Ascending aorta (tissue), 2 donors: ENCODE measurements at places on chromosomes 7 and 10.
A peak's percentile ranks its signal among the peaks of the same experiment; 100 is the strongest.

- H3K27me3 ChIP-seq, result no peaks in the 10 kb centered on the region
- no peaks in the 10 kb centered on the region for H3K4me1 ChIP-seq
- no peak for DNase-seq
- H3K36me3 ChIP-seq, result peaks cover 8% of the 10 kb centered on the region
- no peak overlapping the region for H3K4me3 ChIP-seq
- no peak overlapping the region for H3K27ac ChIP-seq
Observed at GRCh38 chr7:2719007-2719406, 31.0 kb downstream of the AMZ1 start.

- no peaks in the 10 kb centered on the region for H3K4me1 ChIP-seq
- no peaks in the 10 kb centered on the region for H3K36me3 ChIP-seq
- no peak for DNase-seq
- no peak overlapping the region for H3K4me3 ChIP-seq
- H3K27ac ChIP-seq, result no peak overlapping the region
Observed at GRCh38 chr10:74612195-74612594, 214.2 kb upstream of the KAT6B start.

DNA sequence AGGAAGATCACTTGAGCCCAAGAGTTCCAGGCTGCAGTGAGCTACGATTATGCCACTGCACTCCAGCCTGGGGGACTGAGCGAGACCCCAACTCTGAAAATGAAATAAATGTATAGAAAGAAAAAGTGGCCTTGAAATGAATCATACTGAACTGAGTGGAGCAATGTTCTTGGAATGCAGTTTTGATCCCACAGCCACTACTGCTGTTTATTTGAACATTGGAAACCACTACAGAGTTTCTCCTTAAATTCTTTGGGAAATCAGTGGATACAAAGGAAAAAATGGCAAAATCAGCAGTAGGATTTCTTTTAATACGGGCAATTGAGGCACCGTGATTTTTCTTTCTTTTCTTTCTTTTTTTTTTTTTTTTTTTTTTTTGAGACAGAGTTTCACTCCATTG lies 637.4 kb downstream of the GALNT17 start:
- H3K4me1 ChIP-seq, result no peaks in the 10 kb centered on the region
- H3K27me3 ChIP-seq, result no peaks in the 10 kb centered on the region
- no peak overlapping the region for H3K4me3 ChIP-seq

DNA sequence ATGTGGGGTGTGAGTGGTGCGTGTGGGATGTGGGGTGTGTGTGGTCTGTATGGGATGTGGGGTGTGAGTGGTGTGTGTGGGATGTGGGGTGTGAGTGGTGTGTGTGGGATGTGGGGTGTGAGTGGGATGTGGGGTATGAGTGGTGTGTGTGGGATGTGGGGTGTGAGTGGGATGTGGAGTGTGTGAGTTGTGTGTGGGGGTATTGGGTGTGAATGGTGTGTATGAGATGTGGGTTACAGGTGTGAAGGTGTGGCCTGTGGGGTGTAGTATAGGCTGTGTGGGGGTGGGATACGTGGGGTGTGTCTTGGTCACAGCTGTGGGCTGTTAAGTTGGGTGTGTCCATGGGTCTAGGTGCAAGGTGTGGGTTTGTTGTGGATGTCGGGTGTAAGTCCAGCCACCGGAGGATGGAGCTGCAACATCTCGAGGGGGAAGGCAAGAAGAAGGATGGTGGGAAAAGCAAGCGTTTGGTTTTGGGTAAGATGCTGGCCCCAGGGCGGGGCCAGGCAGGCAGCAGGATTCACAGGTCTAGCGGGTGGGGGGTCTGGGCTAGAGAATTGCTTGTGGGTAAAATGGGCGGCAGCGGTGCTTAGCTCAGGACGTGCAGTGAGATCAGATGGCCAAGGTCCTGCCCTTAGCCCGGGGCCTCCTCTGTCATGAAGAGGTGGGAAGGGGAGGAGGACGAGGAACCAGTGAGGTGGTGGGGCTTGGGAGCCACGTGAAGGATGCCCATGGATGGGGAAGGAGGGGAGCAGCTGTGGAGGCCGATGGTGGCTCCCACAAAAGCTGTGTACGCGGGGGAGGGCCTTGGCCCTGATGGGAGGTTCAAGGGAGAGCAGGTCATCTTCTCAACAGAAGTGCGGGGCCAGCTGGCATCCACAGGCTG lies 60.1 kb downstream of the CFAP46 start:
- H3K36me3 ChIP-seq, result no peaks in the 10 kb centered on the region
- no peaks in the 10 kb centered on the region for H3K27me3 ChIP-seq
- no peak overlapping the region for H3K4me3 ChIP-seq

DNA sequence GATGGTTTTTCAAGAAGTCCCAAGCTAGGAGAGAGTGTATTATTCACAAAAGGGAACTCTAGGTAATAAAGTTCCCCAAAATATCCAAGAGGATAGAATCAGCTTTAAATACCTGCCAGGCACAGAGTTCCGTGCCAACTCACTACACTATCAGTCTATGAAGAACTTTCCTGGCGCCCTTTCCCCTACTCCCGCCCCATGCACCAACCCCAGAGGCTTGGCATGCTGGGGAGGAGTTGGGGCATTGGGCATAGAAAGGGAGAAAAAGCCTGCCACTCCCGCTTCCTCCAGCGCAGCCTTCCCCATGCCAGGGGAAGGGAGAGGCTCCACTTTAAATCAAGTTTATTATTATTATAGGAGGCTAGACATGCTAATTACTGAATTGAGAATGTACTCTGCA lies 54.9 kb downstream of the ZNF800 start:
- no peaks in the 10 kb centered on the region for H3K27me3 ChIP-seq
- no peaks in the 10 kb centered on the region for H3K4me1 ChIP-seq
- H3K4me3 ChIP-seq, result no peak overlapping the region
- no peak for DNase-seq
- no peaks in the 10 kb centered on the region for H3K36me3 ChIP-seq

GRCh38 chr7:37943905-37944736 lies 23.7 kb downstream of the EPDR1 start:
- H3K27ac ChIP-seq, result no peak overlapping the region
- peaks cover 1% of the 10 kb centered on the region for H3K36me3 ChIP-seq
- no peak overlapping the region for H3K4me3 ChIP-seq
- no peaks in the 10 kb centered on the region for H3K4me1 ChIP-seq

DNA sequence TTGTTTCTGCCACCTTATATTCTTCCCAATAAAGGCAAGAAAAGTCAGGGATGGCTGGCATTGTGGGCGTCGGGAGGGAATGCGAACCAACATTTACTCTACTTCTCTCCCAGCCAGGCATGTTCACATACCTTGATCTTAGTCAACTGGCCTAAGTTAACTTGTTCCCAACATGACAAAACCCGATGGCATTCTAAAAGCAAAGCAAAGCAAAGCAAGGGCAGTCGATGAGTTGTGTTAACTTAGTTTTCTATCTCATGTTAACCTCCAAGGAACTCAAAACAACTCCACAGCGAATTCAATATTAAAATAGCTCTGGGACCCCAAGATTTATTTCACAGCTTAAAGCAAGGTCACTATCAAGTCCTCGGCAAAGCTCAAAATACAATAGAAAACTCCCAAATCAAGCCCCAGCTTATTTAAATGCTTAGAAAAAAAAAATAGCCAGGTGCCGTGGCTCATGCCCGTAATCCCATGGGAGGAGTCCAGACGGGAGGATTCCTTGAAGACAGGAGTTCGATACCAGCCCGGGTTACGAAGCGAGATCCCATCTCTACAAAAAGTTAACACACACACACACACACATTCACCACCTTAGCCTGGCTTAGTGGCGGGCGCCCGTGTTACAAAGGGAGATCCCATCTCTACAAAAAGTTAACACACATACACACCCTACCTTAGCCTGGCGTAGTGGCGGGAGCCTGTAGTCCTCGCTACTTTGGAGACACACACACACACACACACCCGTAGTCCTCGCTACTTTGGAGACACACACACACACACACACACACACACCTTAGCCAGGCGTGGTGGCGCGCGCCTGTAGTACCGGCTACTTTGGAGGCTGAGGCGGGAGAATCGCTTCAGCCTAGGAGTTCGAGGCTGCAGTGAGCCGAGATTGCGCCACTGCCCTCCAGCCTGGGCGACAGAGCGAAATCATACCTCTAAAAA lies 901 bp upstream of the CCNY start:
- no peak for DNase-seq
- peaks cover 3% of the 10 kb centered on the region for H3K4me1 ChIP-seq
- peak overlapping the region; percentile 65 for H3K4me3 ChIP-seq
- peak overlapping the region; percentile 80 for H3K27ac ChIP-seq
- peaks cover 5% of the 10 kb centered on the region for H3K36me3 ChIP-seq
- no peaks in the 10 kb centered on the region for H3K27me3 ChIP-seq

GRCh38 chr10:114095559-114096337 lies 52.1 kb downstream of the ADRB1 start:
- no peak for DNase-seq
- no peaks in the 10 kb centered on the region for H3K4me1 ChIP-seq
- no peak overlapping the region for H3K4me3 ChIP-seq
- no peaks in the 10 kb centered on the region for H3K27me3 ChIP-seq

DNA sequence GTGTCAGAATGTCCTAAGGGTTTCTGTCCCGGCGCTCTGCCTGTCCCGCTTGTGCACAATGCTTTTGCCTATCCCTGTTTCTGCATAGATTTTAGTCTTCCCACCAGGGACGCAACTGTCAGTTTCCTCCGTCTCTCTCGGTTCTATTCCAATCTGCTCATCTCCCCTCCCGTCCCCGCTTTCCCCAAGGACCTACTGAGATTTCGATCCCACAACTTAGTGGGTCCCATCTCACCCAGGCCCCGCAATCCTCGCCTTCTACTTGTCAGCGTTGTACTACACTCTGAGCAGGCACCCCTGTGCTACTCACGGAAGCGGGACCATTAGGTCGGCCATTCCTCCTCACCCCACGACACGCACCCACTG lies 519 bp upstream of the ZNF655 start:
- no peaks in the 10 kb centered on the region for H3K27me3 ChIP-seq
- H3K4me3 ChIP-seq, result peak overlapping the region; percentile 62
- peak overlapping the region; percentile 98 for H3K27ac ChIP-seq

DNA sequence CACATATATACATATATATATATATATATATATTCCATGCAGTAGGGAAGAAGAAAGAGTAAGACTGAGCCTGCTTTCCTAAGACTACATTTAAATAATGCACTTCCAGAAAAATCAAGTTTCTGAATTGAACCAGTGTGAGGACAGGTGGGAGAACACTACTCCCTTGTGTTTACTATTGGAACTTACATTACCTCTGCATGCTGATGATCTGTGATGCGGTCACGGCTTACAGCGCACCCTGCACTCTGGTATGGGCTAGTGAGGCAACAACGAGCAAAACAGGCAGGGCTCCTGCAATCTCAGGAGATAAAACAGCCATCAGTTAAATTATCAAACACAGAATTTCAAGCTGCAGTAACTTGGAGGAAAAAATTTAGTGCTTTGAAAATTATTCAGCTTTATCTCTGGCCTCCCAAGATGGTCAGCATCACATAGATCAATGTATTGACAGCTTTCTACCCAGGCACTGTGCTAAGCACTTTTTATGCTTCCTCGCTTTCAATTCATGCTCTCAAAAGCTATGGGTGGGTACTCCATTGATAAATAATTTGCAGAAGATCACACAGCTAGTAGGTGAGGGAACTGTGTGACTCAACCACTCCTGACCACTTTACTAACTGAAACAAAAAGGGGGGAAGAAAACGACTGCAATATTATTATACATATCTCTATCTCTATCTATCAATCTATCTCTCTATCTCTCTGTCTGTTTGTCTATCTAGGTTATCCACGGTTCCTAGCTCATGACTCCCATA lies 20.5 kb upstream of the SLC16A12 start:
- no peaks in the 10 kb centered on the region for H3K27me3 ChIP-seq
- no peaks in the 10 kb centered on the region for H3K4me1 ChIP-seq
- no peak overlapping the region for H3K4me3 ChIP-seq

- H3K36me3 ChIP-seq, result no peaks in the 10 kb centered on the region
- H3K27ac ChIP-seq, result no peak overlapping the region
- no peaks in the 10 kb centered on the region for H3K4me1 ChIP-seq
Observed at GRCh38 chr7:156524818-156525597, 115.6 kb upstream of the RNF32 start.

DNA sequence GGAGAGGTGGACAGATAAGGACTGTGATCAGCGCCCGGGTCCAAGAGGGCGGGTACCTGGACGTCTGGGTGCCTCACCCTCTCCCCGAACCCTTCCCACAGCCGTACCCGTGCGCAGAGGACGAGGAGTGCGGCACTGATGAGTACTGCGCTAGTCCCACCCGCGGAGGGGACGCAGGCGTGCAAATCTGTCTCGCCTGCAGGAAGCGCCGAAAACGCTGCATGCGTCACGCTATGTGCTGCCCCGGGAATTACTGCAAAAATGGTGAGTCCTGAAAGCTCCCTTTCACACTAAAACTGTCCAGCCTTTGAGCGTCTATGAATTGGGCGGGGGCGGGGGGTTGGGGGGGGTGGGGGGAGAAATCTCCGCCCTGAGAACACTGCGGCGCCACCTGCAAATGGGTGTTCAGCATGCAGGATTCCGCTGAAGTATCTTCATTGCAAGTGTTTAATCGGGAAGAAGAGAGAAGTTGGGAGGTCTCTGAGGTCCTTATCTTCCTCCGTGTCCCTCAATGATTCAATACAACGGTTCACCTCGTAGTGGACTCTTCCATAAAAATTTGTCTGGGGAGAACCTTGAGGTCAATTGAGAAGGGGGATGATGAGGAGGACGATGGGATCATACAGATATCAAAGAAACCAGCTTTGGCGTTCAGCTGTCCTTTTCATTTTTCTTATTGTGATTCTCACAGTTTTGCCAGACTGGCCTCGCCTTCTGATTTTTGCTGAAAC lies 906 bp downstream of the DKK1 start:
- no peaks in the 10 kb centered on the region for H3K27me3 ChIP-seq
- H3K4me1 ChIP-seq, result peaks cover 16% of the 10 kb centered on the region
- peak overlapping the region; percentile 68 for H3K4me3 ChIP-seq
- H3K27ac ChIP-seq, result no peak overlapping the region
- DNase-seq, result no peak

GRCh38 chr10:63114031-63114814 lies 18.9 kb upstream of the NRBF2 start:
- no peak overlapping the region for H3K27ac ChIP-seq
- DNase-seq, result peak; percentile 92
- H3K36me3 ChIP-seq, result no peaks in the 10 kb centered on the region
- peaks cover 5% of the 10 kb centered on the region for H3K4me1 ChIP-seq
- no peaks in the 10 kb centered on the region for H3K27me3 ChIP-seq
- H3K4me3 ChIP-seq, result no peak overlapping the region

- no peaks in the 10 kb centered on the region for H3K27me3 ChIP-seq
- H3K4me3 ChIP-seq, result no peak overlapping the region
Observed at GRCh38 chr7:50818324-50818723, 35.6 kb upstream of the GRB10 start.

GRCh38 chr7:26480156-26480555 lies 188.5 kb downstream of the SNX10 start:
- no peak overlapping the region for H3K27ac ChIP-seq
- no peaks in the 10 kb centered on the region for H3K27me3 ChIP-seq
- DNase-seq, result no peak
- H3K4me3 ChIP-seq, result no peak overlapping the region

- H3K4me3 ChIP-seq, result no peak overlapping the region
- H3K36me3 ChIP-seq, result no peaks in the 10 kb centered on the region
- no peak overlapping the region for H3K27ac ChIP-seq
- H3K27me3 ChIP-seq, result no peaks in the 10 kb centered on the region
- H3K4me1 ChIP-seq, result peaks cover 4% of the 10 kb centered on the region
- no peak for DNase-seq
Observed at GRCh38 chr7:71301167-71301566, 169.2 kb downstream of the GALNT17 start.

- H3K27ac ChIP-seq, result no peak overlapping the region
- DNase-seq, result no peak
- no peaks in the 10 kb centered on the region for H3K27me3 ChIP-seq
- no peaks in the 10 kb centered on the region for H3K36me3 ChIP-seq
- no peak overlapping the region for H3K4me3 ChIP-seq
- no peaks in the 10 kb centered on the region for H3K4me1 ChIP-seq
Observed at GRCh38 chr10:11106621-11107374, 89.1 kb downstream of the CELF2 start.

- no peaks in the 10 kb centered on the region for H3K27me3 ChIP-seq
- H3K4me3 ChIP-seq, result no peak overlapping the region
- H3K4me1 ChIP-seq, result no peaks in the 10 kb centered on the region
- H3K27ac ChIP-seq, result no peak overlapping the region
- DNase-seq, result no peak
Observed at GRCh38 chr7:79664884-79665676, 211.6 kb upstream of the MAGI2 start.
